ENCODE measurements at places on chromosomes 2 and 18. TPM values are rescaled to one million over a fixed set of nuclear protein-coding genes. Genes with fewer than 3 reads are reported as not detected.

ALPI gene
- total RNA-seq, result not detected

RTTN gene
- total RNA-seq, result 3.5 TPM

PTPN18 gene
- 30.7 TPM for total RNA-seq

VWA3B gene
- under 0.01 TPM for total RNA-seq

IL1R2 gene
- not detected for total RNA-seq

TDRD15 gene
- not detected for total RNA-seq

XIRP2 gene
- total RNA-seq, result not detected

COLEC11 gene
- 0.76 TPM for total RNA-seq

PRKAG3 gene
- not detected for total RNA-seq

ZNF24 gene
- 15.0 TPM for total RNA-seq

TM4SF20 gene
- not detected for total RNA-seq

CWC22 gene
- total RNA-seq, result 6.3 TPM

STK11IP gene
- total RNA-seq, result 25.6 TPM

ACTG2 gene
- total RNA-seq, result 8.6 TPM

CASP8 gene
- total RNA-seq, result 5.7 TPM

PNPT1 gene
- total RNA-seq, result 9.5 TPM

NT5C1B gene
- total RNA-seq, result not detected

CAPN14 gene
- total RNA-seq, result not detected

ASTL gene
- total RNA-seq, result not detected

CNDP2 gene
- 152 TPM for total RNA-seq

SATB2 gene
- total RNA-seq, result 3.5 TPM

MC2R gene
- not detected for total RNA-seq

HOXD8 gene
- 10.8 TPM for total RNA-seq

KDM3A gene
- 8.1 TPM for total RNA-seq

TMEM198 gene
- 5.1 TPM for total RNA-seq

PCARE gene
- not detected for total RNA-seq

CYBRD1 gene
- total RNA-seq, result 46.8 TPM

REV1 gene
- 10.8 TPM for total RNA-seq

KLHL14 gene
- 3.3 TPM for total RNA-seq

FSIP2 gene
- total RNA-seq, result under 0.01 TPM

OR6B2 gene
- total RNA-seq, result not detected

SLC4A5 gene
- under 0.01 TPM for total RNA-seq

ACKR3 gene
- total RNA-seq, result 0.49 TPM

BOLL gene
- total RNA-seq, result not detected

NT5DC4 gene
- not detected for total RNA-seq
